ENCODE measurements at places on chromosomes 2 and 18. TPM values are rescaled to one million over a fixed set of nuclear protein-coding genes. Genes with fewer than 3 reads are reported as not detected.

DNA sequence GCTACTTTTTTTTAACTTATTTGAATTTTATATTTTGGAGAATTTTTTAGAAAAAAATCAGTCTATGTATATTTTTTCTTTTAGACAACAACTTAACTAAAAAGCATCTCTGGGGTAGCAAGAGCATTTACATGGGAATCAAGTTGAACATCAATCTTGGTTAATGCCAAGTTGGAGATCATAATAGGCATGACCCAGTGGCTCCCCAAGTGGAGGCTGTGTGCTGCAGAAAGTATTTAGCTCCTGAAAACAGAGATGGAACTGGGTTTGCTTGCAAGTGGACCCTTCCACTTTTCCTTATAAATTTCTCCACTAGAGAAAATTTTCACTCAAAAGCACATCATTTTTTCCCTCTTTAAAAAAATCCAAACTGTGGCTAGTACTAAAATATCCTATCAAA lies 23.9 kb upstream of the CAVIN2 start:
- no peak for DNase-seq

The TMEFF2 gene
- 37.5 TPM for total RNA-seq

The NOSTRIN gene
- 2.9 TPM for total RNA-seq

The DNMT3A gene
- total RNA-seq, result 71.3 TPM

DNA sequence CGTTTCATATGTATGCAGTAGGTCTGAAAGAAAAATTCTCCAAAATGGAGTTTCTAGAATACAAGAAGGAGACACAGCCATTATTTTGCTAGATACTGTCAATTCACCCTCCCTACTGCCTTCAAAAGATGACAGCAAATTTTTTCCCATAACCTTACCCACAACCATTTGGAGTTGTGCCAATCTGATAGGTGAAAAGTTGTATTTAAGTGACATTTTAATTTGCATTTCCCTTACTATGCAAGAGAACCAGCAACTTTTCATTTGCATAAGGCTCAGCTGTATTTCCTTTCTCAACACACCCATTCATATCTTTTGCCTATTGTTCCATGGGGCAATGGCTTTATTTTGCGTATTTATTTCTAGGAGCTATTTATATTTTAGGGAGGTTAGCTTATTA lies 31.4 kb upstream of the IL18RAP start:
- DNase-seq, result no peak

The SH2D6 gene
- total RNA-seq, result 0.41 TPM

The STK36 gene
- total RNA-seq, result 16.7 TPM

- DNase-seq, result peak; percentile 72
These were observed at the start of gene FAM110C for GRCh38 chr2:46471-47345. Gene FAM110C, minus strand, starts transcription at chr2:46505. Its CDS starts 120 bp downstream, at chr2:46385.

GRCh38 chr2:164430166-164430783 lies 191.0 kb downstream of the GRB14 start:
- no peak for DNase-seq

GRCh38 chr2:28276076-28276618 lies 116.5 kb upstream of the FOSL2 start:
- DNase-seq, result no peak

DNA sequence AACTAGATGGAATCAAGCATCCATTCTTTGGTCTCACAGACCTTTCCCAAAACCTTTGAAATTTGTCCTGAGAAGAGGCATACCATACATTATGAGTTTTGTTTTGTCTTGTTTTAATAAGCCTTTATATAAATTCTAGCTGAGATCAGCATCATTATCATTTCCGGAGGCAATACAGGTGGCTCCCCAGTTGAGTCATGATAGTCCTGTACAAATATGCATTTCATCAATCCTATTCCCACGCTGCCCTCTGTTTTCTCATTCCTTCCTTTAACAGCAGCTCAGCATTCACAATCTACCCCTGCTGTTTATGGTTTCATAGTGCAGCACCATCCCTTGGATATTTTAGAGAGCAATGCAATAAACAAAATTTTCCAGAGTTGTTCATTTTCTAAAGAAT lies 216.7 kb downstream of the TXNL1 start:
- no peak for DNase-seq

DNA sequence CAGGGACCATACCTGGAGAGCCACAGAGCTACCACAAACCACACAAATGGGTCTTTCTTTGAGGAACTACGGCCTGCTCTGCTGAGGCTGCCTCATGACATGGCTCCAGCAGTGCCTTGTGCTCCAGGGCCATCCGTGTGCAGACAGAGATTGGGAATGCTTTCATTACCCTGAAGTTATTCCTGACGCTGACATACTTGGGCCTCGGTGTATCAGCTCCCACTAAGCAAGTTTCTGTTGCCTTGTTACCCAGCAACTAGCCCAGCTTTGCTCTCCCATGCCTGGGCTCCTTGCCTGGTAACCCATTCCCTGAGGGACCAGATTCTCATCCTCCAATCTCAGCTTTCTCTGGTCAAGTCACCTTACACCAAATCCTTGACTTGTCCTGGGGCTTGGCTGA lies 80.3 kb upstream of the FZD7 start:
- no peak for DNase-seq

- no peak for DNase-seq
These were observed 2.2 kb upstream of the UGT1A6 start for GRCh38 chr2:233690444-233690843.

GRCh38 chr2:46615986-46616485 lies 136.7 kb downstream of the TMEM247 start:
- peak; percentile 29 for DNase-seq

The APCDD1 gene
- 10.6 TPM for total RNA-seq

GRCh38 chr18:78601349-78601748 lies 378.3 kb upstream of the SALL3 start:
- no peak for DNase-seq

The ZNF142 gene
- total RNA-seq, result 11.4 TPM

DNA sequence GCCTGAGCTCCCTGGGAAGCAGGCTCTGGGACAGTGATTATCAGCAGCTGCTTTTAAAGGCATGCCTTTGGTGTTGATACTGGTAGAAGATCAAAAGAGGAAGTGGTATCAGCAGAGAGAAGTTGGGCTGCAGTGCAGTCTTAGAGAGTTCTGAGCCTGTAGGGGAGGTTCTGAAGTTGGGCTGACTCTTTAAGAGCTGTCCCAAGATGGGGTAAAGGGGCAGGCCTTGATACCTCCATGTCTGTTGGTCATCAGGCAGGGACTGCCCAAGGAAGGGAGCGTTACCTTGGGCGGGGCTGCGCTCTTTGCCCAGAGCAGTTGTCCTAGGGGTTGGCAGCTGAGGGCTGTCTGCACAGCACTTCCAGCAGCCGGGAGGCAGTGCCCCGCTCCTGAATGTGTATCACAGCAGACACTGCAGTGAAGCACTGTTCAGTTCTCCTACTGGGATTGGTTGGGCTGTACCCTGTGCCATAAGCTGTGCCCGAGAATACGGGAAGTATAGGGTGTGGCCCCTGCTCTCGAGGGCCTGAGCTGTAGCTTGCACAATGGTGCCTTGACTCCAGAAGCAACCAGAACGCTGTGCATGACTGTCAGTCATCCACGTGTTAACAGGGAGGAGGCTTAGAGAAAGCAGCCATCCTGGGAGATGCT lies 177.0 kb downstream of the CTIF start:
- DNase-seq, result no peak

The SPATA3 gene
- total RNA-seq, result not detected

DNA sequence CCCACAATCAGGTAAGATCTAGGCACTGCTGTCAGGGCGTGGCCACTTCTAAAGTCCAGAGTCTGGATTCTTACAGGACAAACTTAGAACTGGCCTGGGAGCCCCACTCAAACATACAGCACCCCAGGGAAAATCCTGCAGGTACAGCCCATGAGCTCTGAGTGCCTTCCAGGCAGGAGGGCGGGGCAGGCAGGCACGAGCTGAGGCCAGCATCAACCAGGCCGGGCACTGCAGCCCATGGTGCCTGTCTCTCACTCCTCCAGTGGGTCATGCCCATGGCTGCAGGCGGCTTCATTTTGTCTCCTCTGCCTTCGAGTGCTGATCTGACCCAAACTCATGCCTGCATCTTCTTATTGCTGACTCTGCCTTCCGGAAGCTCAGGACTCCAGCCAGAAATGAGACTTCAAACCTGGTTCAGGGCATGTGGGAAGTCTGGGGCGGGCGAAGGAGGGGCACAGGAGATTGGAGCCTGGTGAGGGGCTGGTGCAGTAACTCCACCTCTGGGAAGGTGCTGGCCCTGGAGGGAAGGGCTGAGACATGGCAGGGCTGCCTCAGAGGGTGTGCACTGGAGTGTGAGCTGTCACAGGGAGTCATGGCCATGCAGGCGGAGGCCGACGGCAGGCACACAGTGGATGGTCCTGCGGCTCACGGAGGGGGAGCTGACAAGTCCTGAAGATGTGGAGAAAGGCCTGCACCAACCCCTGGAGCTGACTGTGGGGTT lies 40.5 kb downstream of the HS6ST1 start:
- DNase-seq, result no peak

The SPC25 gene
- total RNA-seq, result 5.3 TPM

The LYPD6 gene
- 9.4 TPM for total RNA-seq

GRCh38 chr18:13289481-13290205 lies 71.1 kb downstream of the LDLRAD4 start:
- DNase-seq, result no peak

The IL1RL1 gene
- total RNA-seq, result not detected

DNA sequence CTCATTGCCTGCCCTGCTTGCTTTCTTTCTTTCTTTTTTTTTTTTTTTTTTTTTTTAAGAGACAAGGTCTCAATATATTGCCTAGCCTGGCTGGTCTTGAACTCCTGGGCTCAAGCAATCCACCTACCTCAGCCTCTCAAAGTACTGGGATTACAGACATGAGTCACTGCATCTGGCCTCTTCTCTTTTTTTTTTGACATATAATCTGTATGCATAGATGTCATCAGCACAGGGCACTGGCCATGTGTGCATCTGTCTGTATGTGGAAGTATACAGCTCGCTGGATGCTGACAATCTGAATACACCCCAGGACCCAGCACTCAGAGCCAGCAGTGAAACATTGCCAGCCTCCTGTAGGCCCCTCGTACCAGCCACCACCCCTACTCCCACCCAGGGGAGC lies 49.5 kb downstream of the TFCP2L1 start:
- no peak for DNase-seq

DNA sequence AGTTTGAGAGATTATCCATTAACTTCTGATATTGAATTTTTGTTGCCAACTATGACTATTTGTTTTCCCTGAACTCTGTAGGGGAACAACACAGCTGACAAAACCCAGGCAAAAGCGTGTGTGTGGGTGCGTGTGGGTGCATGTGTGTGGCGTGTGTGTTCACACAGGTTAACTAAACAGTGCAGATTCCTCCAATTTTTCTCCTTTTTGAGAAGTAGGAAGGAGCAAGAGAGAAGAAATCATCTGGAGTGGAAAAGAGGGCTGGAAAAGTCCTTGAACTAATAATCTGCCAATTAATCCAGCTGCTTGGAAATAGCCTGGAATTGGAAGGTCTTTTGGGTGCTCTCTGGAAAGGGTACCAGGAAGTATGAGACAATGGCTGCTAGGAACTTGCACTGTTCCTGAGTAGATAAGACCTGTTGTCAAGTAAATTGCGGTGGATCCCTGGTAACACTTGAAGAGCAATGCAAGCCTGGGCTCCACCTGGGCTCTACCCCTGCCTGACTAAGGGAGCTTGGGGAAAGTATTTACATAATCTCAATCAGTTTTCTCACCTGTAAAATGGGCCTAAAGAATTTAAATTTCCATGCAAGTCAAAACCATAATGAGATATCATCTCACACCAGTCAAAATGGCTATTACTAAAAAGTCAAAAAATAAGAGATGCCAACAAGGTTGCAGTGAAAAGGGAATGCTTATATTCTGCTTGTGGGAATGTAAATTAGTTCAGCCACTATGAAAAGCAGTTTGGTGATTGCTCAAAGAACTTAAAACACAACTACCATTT lies 40.5 kb upstream of the IL1R1 start:
- DNase-seq, result no peak

GRCh38 chr2:70726947-70727725 lies 40.9 kb downstream of the ADD2 start:
- no peak for DNase-seq

GRCh38 chr2:67898595-67898994 lies 164.2 kb downstream of the C1D start:
- DNase-seq, result no peak

The HES6 gene
- total RNA-seq, result 67.7 TPM

DNA sequence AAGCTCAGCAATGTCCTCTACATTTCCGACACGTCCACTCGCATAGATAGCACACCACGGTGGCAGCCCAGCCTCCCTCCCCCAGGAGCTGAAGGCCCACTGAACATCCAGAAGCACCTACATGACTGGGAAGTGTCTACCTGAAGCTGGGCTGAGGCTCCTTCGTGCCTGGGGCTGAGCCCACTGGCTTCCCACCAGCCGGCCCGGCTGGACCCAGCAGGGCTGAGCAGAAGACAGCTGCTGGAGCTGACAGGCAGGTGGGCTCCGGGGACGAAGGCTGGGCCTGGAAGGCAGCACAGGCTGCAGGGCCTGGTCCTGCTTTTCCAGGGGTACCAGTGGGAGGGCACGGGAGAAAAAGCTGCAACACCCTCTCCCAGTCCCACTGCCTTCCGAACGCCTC lies 13.5 kb downstream of the SDC1 start:
- DNase-seq, result no peak

- DNase-seq, result no peak
These were observed 162.7 kb downstream of the MYO3B start for GRCh38 chr2:170340693-170341068.

DNA sequence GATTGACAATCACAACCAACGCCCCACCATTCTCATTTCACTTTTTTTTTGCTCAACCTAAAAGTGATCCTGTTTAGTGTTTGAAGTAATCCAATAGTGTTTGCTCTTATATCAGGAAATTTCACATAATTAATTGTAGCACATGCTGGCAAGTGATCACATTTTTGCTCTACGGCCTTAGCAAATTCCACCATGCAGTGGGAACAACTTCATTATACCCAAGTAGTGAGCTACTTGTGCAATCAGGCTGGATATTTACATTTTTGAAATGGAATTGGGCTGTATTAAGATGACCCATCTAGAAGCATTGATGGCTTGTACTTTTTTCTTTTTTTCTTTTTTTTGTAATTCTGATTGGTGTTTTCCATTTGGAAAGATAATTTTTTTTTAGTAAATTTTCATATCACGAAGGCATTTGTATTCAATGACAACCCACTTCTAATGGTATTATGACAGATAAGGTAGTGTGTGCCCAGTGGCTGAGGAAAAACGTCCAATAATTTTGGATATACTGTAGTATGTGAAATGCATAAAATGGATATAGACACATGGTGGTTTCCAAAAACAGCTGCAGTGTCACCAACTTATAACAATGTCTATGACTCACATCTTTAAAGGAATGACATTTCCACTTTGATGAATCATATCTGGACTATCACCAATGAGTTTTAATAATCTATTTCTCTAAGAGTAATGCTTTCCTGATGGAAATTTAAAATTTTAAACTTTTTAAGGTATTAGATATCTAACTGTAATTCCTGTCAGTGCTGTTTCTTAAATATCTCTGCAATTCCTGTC lies 130.6 kb downstream of the COL6A3 start:
- no peak for DNase-seq

The ACTR3 gene
- 99.9 TPM for total RNA-seq

- DNase-seq, result no peak
These were observed 126.7 kb downstream of the ARHGAP15 start for GRCh38 chr2:143255899-143256298.

The CCDC141 gene
- 1.2 TPM for total RNA-seq
